ENCODE measurements at places on chromosomes 3 and 15. TPM values are rescaled to one million over a fixed set of nuclear protein-coding genes. Genes with fewer than 3 reads are reported as not detected.

The ATXN7 gene
- total RNA-seq: 35.5 TPM

The SCAMP5 gene
- 2.6 TPM for total RNA-seq

The CLASP2 gene
- 64.0 TPM for total RNA-seq

The GABRR3 gene
- not detected for total RNA-seq

The LRRC2 gene
- 2.9 TPM for total RNA-seq

The CDCP1 gene
- 19.1 TPM for total RNA-seq

The RLBP1 gene
- not detected for total RNA-seq

The GOLGA6L7 gene
- total RNA-seq: not detected

The CDV3 gene
- total RNA-seq: 184 TPM

The SHF gene
- total RNA-seq: 7.1 TPM

The RTP3 gene
- not detected for total RNA-seq

The RPL22L1 gene
- 33.1 TPM for total RNA-seq

The OR5K4 gene
- total RNA-seq: not detected

The MINDY4B gene
- total RNA-seq: not detected

The RTP1 gene
- total RNA-seq: not detected

The SKIC8 gene
- total RNA-seq: 37.9 TPM

The VGLL3 gene
- 61.5 TPM for total RNA-seq

The NOX5 gene
- total RNA-seq: 0.14 TPM

The NRG4 gene
- 1.2 TPM for total RNA-seq

The A4GNT gene
- total RNA-seq: not detected

The CADPS gene
- total RNA-seq: 1.1 TPM

The TCAIM gene
- total RNA-seq: 33.2 TPM

The TRH gene
- total RNA-seq: not detected

The FGF12 gene
- total RNA-seq: 3.2 TPM

The CPEB1 gene
- total RNA-seq: 2.5 TPM

The MCTP2 gene
- total RNA-seq: 35.3 TPM

The SELENOK gene
- 44.5 TPM for total RNA-seq

The STARD9 gene
- total RNA-seq: 15.4 TPM

The ANP32A gene
- total RNA-seq: 114 TPM

The C3orf70 gene
- total RNA-seq: 4.1 TPM

The CPNE9 gene
- 0.90 TPM for total RNA-seq

The ABI3BP gene
- 207 TPM for total RNA-seq

The IGF2BP2 gene
- 17.4 TPM for total RNA-seq

The HES1 gene
- total RNA-seq: 43.6 TPM

The GRK7 gene
- 0.12 TPM for total RNA-seq

The CCDC12 gene
- total RNA-seq: 42.1 TPM

Data from upper lobe of right lung (tissue), 1 donor.